Activated CD4-positive, alpha-beta T cell treated with anti-CD3 and anti-CD28 coated beads, Interleukin-2, amount 50 U/mL, for 48 hours (primary cell): ENCODE measurements at places on chromosomes 1 and 21.
A peak's percentile ranks its signal among the peaks of the same experiment; 100 is the strongest.

DNA sequence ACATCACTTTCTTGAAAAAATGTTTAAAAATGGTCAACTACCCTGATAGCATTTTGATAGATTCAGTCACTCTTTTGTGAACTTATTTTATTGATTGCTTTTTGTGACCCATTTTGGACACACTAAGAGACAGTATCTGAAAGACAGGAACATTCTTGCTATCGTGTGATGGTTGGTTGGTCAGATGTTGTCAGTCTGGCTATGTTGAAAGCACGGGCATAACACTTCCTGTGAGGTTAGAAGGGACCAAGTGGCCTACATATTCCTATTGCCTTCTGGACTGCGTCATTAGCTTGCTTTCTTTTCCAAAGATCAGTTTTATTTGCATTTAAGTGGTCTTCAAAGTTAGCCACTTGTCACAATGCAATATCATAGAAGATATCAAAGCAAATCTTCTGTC is 1.4 kb downstream of the OR2T6 start:
- no peak for DNase-seq

- no peak for DNase-seq
Measured at GRCh38 chr21:46356494-46357334, 32.8 kb downstream of the PCNT start.

DNA sequence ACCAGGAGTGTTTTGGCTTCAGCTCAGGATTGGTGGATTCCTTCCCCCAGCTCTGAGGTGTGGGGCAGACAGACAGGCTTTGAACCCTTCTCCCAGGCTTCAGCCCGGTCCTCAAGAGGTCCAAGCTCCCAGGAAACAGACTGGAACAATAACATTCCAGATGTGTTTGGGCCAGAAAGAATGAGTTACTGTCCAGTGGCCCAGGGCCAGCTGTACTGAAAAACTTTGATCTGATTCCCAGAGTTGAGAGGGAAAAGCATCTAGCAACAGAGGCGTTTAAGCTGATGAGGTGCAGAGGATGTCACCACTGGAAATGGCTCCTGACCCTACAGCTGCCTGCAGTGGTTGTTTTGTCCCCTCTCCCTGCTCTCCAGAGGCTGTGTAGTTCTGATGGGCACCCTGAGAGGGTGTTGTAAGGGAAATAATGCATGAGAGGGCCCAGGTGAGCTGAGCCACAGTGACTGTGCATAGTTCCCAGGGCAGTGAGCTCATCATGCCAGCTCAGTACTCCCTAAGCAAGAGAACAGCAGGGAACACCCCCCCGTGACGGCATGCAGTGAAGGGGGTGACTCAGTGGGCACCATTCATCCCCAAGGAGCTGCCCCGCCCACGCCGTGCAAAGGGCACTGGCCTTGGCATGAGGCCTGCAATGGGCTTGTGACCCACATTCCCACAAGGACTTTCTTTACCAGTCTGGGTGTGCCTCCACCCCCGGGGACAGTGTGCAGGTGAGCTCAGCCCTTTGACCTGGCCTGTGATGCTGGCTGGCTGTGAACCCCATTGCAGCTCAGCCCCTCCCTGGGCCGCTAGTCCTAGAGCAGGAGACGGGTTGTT is 13.8 kb upstream of the SFN start:
- DNase-seq, result no peak

DNA sequence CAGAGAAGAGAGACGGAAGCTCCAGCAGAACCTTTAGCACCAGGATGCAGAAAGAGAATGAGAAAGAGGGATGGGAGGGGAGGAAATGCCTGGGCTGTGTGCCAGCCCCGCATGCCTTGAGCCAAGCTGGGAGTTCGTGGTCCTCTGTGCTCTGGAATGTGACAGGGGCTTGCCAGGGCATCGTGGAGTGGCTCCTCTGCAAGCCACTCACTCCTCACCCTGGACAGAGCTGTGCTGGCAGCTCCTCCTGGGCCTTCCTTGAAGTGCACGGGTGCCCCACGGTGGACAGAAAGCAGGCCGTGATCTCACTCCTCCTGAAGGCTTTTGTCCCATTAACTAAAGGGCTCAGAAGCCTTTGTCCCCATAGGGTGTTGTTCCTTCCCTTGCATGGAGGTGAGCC is 34.8 kb upstream of the PRELP start:
- DNase-seq, result no peak

DNA sequence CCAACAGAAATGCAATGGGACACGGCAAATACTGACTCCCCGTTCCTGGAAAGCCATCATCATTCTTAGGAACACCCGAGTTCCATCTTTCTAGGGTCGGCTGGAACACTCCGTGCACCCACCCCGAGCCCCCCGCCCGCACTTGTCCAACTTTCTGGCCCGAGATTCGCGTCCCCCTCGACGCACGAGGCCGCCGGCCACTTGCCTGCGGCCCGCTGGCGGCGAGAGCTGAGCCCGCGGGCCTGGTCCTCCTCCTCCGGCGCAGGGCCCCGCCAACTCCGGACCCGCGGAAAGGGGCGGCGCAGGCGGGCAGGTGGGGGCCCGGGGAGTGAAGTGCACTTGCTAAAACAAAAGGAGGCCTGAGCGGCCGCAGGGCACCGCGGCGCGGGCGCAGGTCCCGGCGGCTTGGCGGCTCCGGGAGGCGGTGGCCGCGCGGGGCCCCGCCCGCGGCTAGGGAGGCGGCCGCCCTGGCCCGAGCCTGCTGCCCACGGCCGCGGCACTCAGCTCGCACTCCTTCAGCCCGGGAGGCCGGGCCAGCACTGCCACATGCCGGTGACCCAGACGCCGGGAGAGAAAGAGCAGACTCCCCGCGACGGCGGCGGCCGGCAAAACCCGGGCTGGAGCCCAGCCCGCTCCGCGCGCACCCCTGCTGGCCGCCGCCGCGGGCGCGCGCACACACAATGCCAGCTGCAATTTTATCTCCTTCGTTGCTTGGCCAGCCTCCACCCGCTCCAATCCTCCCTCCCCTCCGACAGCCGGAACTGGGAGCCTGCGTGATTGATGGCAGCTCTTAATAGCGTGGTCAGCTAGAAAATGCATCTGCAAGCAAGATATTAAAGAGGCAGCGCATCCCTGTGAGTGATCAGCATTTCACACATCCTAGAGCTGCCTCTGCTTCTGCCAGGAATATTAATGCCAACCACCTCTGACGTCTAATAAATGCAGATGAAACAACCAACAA is 114.3 kb downstream of the RERE start:
- DNase-seq, result peak; percentile 80

- DNase-seq, result no peak
Measured at GRCh38 chr1:116491700-116492357, 79.0 kb downstream of the CD58 start.

GRCh38 chr1:84570436-84571149 is 3.6 kb downstream of the CTBS start:
- DNase-seq, result no peak

- no peak for DNase-seq
Measured at GRCh38 chr21:21712748-21713520, 714.7 kb downstream of the NCAM2 start.

- DNase-seq, result no peak
Measured at GRCh38 chr1:102799496-102799895, 308.8 kb downstream of the COL11A1 start.

DNA sequence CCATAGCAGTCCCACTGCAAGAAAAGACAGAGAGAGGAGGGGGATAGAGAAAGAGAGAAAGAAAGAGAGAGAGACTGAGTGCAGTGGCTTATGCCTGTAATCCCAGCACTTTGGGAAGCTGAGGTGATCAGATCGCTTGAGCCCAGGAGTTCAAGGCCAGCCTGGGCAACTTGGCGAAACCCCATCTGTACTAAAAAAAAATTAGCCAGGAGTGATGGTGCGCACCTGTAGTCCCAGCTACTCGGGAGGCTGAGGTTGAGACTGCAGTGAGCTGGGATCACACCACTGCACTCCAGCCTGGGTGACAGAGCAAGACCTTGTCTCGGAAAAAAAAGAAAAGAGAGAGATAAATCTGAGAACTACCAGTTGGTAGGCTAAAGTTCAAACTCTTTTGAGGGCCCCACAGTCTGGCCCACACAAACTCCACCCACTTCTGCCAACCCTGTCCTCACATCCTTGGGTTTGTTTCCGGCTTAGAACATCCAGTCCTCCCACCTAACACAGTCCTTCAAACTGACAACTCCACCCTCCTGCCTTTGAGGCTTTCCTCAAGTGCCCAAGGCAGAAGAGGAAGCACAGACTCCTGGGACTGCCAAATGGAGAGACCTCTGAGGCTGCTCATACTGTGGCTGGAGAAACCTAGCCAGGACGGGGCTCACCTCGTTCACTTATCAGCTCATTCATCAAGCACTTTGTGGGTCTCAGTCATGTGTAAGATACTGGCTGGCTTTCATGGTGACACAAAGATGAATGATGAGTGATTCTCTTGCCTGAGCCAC is 20.1 kb downstream of the TFAP2E start:
- DNase-seq, result no peak
